ENCODE measurements at places on chromosomes 5 and 9.

DNA sequence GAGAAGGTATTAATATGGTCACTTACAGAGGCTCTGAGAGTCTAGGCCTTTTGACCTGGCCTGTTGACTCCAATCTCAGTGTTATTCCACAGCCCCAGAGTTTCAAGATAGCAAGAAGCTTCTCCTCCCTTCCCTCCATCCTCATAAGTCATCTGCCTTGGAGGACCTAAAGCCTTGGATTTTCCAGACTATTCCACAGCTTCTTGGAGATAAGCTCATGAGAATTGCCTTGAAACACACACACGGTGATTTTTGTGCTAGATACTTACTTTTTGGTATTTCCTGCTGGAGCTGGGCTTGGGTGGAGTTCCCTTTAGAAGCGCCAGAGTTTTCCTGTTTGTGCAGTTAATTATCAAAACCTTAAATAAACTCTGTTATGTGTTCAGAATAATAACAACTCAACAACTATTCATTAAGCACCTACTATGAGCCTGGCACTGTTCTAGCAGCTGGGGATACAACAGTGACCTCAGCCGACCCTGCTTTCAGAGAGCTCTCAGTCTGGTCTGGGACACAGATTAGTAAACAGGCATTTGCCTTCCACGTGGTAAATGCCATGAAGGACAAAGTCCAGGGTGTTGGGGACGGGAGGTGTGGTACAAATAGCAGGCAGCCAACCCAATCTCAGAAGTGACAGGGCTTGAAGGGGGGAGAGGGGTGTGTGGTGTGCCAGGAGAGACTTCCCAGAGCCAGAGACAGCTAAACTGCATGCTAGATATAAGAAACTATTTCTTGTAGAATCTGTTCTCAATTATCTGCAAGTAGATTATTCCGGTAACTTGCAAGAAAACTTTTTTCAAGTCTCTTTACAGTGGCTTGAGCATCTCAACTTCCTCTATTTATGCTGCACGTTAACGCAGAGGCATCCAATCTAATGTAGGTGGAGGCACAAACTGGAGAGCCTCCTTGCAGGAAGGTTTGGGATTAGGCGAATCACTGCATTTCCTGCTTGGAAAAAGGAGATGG, 55.9 kb upstream of the KLF9 start:
- DNase-seq, result no peak

GRCh38 chr9:121455527-121456239, 44.0 kb downstream of the GGTA1 start:
- DNase-seq, result no peak

- DNase-seq, result no peak
Observed at GRCh38 chr9:99511723-99512122, 289.6 kb downstream of the SEC61B start.

GRCh38 chr5:94245608-94246007, 372.8 kb downstream of the KIAA0825 start:
- DNase-seq, result no peak

DNA sequence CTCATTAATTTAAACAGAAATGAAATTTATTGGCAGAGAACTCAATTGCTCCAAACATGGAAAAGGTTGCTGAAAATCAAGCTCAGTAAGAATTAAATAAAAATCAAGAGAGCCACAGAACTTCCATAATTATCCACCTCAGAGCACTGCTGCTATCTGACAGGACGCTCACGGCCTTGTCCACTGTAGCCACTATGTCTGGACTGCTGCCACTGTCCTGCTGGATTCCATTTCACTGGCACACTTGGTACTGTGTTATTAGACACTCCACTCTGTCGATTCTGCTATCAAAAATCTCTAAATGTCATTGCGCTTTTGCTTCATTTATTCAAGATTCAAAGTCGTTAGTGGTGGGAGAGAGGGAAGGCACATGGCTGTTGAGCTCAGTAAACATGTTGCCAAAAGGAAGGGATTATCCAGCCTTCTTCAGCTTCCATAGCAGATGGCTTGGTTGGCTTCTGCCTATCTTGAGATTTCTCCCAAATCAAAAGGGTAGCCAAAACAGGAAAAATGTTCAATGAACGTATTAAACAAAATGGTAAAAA, 815.0 kb downstream of the CDH18 start:
- no peak for DNase-seq

GRCh38 chr5:6729386-6730310, 16.4 kb downstream of the TENT4A start:
- DNase-seq, result no peak

- no peak for DNase-seq
Observed at GRCh38 chr9:111320631-111321030, 9.4 kb downstream of the OR2K2 start.

DNA sequence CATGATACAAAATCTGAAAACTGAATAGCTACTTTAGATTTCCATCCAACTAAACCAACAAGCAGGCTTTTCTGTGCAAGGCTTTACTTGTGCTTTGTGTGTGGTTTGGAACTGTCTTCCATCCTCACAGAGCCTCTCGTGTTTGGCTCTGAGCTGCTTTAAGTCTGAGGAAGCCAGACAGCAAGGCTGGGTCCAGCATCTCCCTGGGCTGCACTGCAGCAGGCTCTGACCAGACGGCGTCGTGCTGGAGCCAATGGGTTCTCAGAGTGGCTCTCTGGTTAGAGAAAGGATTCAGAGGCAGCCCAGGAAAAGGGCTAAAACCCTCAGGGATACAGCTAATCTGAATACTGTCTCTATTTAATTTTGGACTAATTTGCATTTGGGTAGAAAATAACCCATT, 207.9 kb upstream of the EFNA5 start:
- DNase-seq, result no peak

GRCh38 chr5:112109331-112110007, 309.6 kb downstream of the EPB41L4A start:
- DNase-seq, result no peak

GRCh38 chr9:27785714-27786100, 212.4 kb upstream of the C9orf72 start:
- no peak for DNase-seq

GRCh38 chr5:170719551-170719950, 64.0 kb upstream of the GABRP start:
- no peak for DNase-seq

DNA sequence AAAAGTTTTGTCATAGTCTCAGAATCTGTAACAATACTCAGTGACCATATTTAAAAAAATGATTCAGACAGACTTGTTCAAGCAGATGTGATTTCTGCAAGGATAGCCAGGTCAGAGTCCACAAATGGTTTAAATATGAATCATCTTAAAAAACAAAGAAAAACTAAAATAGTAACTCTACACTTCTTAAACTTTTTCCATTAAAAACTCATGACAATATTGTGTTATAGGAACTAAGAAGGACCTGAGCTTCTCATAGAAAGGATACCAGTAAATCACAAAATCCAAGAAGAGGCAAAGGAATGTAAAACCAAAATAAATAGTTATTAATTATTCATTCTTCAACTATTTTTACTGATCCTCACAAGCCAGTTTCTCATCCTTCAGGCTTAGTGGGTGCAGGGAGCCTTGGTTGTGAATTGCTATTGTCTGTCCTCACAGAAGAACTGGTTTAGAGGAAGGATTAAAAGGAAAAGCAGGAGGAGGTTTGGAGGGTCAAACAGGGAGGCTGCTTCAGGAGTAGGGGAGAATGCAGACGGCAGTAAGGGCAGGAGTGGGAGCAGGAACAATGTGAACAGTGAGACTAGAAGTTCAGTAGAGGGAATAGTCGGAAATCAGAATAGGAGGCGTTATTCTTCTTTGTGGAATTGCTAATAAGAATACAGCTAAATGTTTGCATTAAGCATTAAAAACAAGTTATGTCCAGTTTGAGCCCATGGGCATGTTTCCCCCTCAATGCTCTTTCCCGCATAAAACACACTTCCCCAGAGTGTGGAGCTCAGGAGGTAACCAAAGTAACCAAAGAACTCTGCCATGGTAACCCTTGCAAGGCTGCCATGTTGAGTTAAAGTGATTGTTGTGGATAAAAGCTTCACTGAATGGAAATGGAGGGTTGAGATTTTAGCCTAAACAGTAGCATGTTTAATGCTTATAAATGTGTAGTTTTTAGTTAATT, 110.7 kb downstream of the CCDC192 start:
- DNase-seq, result no peak

DNA sequence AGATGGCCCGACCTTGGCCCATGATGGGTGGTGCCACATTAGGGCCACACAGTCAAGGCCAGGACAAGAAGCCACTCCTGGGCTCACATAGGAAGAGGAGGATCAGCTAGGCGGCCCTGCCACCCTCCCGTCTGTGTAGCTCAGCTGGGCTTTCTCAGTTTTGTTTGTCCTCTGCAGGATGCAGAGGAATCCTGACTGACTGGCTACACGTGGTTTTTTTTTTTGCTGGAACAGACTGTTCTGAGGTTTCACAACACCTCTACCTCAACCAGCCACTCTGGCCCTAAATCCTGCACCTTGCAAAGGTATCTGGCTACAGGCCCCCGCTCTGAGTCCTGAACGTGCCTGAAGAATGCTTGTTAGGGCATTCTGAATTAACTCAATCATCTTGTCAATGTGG, 88.3 kb upstream of the MSX2 start:
- DNase-seq, result no peak

DNA sequence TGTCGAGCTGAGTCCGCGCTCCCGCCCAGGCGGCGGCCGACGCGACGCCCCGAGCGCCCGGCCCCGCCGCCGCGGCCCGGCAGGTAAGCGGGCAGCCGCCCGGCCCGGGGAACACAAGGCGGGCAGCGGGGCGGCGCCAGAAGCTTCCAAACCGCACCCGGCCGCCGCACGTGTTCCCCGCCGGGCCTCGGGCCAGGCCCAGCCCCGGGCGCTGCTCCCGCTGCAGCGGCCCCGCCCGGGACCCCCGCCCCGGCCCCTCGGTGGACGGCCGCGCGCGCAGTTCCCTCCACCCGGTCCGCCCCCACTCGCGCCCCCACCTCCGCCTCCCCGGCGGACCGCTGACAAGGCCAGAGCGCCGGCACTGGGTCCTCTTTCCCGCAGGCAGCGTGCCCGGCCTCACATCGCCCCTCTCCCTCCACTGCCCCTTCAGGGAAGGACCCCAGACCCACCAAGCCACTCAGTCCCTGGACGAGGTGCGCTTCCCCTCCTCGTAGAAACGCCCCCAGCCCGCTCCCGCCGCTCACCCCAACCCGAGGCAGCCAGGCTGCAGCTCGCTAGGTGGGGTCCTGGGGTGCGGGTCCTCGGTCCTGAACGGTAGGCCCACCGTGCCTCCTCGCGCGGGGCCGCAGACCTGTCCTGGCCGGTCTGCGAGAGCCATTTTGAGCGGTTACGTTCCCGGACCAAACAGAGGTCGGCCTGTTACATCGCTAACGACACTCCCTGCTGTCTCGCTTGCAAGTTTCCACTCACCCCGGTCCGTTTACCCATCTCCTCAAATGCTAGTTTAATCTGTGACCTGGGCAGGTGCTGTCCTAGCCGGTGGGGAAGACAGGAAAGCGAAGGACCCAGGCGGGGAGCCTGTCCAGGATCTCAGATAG, 475 bp downstream of the WDR5 start:
- no peak for DNase-seq

- DNase-seq, result no peak
Observed at GRCh38 chr5:14669975-14670374, 5.5 kb downstream of the OTULIN start.

DNA sequence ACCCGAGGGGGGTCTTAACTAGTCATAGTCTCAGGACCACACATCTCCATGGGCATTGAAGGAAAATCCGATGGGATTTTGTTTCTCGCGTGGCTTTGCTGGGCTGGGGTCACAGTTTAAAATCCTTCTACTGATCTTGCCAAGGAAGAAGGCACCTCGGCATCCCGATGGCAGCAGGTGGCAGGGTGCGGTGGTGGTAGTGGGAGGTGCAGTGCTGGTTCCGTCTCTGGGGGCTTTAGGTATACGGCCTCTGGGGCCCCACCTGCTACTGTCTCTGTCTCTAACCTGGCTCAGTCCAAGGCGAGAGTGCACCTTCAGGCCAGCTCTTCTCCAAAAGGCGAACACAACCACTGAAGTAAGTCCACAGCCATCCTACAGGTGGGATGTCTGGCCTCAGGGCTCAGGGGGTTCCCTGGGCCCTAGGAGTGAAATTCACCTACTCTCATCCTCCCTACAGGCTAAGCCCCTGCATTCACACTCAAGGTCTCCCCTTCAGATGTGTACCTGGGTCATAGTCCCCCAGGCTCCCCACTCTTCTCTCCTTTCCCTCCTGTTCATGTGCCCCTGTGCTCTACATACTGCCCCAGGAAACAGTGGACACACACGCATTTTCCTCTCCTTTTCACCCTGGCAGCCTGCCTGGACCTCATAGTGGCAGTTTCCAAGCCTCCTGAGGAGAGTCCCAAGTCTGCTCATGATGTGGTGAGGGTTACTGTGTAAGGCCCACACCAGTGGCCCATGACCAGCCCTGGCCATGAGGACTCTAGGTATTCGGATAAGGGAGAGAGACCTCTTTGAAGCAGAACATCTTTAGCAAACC, 736 bp upstream of the FCN2 start:
- no peak for DNase-seq

GRCh38 chr5:1959231-1959630, 76.5 kb upstream of the IRX4 start:
- no peak for DNase-seq

GRCh38 chr5:178388386-178389025, 155.9 kb upstream of the PHYKPL start:
- no peak for DNase-seq

DNA sequence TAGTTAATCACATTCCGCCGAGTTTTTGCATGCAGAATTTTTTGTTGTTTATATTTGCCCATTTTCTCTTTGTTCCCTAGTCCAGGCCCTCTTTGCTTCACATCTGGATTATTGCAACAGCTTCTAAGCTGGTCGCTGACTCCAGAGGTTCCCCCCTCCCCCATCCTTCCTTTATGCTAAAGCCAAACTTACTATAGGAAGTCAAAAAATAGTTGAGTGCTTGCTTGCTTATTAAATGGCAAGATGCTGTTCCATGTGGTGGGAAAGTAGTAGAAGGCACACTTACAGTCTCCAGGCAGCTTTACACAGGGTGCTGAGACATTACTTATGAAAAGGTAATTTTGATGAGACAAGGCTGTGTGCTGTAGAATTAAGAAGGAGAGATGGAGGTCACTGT, 1.3 kb downstream of the ZBTB34 start:
- no peak for DNase-seq

DNA sequence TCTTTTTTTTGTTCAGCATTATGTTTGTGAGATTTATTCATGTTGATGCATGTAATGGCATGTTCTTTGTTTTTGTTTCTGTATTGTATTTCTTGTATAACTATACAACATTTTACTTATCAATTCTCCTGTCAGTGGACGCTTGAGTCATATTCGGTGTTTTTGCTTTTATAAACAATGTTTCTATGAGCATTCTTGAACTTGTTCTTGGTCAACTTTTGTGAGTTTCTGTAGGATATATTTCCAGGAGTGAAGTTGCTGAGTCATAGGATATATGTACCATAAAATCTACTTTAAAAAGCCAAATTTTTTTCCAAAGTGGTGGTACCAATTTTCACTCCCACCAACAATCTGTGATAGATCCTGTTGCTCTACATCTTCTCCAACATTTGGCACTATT, 104.8 kb downstream of the VCAN start:
- DNase-seq, result no peak

DNA sequence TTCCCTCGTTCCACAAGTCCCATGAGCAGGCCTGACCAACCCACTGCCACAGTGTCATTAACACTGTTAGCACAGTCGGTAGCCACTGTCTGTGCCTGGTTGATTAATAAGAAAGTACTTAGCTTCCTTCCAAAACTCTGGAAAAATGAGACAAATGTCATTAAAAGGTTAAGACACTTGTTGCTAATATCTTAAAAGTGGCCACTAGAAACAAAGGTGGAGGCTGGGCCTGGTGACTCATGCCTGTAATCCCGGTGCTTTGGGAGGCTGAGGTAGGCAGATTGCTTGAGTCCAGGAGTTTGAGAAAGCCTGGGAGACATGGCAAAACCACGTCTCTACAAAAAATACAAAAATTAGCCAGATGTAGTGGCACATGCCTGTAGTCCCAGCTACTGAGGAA, 194.0 kb downstream of the PDZD2 start:
- DNase-seq, result no peak
